ENCODE measurements at places on chromosomes 5 and 9.

DNA sequence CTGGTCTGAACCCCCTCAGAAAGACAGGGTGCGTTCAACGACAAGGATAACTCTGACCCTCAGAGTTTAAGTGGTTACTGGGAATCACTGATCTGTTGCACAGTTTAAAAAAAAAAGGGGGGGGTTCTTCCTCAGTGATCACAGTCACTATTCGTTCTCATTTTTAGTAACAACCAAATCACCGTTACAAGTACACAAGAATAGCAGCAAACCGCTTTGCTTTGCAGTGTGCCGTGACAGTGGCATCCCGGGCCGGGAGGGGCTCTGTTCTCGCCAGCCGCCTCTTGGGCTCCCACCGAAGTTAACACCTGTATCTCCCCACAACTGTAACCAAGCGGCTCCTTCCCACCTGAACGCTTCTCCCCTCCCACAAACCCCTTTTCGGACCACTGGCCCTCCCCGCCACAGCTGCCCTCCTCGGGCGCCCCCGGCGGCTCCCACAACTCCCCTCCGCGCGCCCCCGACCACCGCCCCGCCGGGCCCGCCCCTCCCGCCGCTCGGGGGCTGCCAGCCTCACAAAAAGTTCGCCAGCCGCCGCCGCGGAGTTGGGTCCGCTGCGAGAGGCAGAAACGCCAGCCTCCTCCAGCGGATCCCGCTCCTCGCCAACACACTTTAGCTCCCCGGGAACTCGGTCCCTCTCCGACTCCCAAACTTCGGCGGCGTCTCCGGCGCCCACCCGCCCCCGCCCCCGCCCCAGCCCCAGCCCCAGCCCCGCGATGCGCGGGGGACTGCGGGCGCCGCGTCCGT, 1.2 kb downstream of the SSBP2 start:
- DNase-seq: no peak

GRCh38 chr5:79499640-79500273, 14.2 kb downstream of the HOMER1 start:
- no peak for DNase-seq

- no peak for DNase-seq
Observed at GRCh38 chr9:110890416-110890815, 147.9 kb downstream of the LPAR1 start.

GRCh38 chr9:118674942-118675341, 694.3 kb downstream of the BRINP1 start:
- no peak for DNase-seq

- DNase-seq: no peak
Observed at GRCh38 chr5:2863675-2864433, 112.4 kb upstream of the IRX2 start.

- no peak for DNase-seq
Observed at GRCh38 chr5:172918421-172919371, 40.5 kb upstream of the RPL26L1 start.

DNA sequence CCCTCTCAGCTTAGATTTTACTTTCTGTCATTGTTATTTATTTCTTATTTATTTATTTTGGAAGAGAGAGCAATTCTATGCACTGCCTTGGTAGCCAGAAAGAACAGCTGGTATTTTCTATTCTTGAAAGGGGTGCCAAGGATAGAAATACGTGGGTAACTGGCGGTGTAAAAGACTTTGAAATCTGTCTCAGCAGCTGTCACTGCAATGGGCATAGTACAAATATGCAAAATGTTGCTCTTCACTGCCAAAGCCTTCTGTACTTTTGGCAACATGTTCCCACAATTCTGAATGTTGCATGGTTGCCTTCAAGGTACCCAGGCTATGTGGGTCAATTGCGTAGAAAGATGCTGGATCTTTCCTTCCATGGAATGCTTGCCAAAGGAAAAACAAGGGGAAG, 230.2 kb upstream of the EDIL3 start:
- DNase-seq: no peak

GRCh38 chr5:35146406-35146805, 83.9 kb downstream of the PRLR start:
- no peak for DNase-seq

DNA sequence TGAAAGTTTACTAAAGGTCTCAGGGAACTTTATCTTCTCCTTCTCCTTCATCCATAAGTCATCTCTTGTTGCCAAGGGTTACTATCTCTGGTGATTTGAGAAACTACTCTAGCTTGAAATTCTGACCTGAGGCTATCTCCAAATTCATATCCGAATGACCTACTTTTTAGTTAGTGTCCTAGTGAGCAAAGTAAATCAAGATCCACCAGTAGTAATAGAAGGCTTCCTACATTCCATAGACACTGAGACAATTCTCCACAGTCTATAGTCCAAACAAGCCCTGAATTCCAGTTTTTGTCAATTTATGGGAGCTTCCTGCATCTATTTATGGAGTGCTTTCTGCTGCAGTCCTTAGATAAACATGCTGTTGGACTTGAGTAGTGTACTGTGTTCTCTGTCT, 5.0 kb downstream of the IL7R start:
- DNase-seq: no peak

DNA sequence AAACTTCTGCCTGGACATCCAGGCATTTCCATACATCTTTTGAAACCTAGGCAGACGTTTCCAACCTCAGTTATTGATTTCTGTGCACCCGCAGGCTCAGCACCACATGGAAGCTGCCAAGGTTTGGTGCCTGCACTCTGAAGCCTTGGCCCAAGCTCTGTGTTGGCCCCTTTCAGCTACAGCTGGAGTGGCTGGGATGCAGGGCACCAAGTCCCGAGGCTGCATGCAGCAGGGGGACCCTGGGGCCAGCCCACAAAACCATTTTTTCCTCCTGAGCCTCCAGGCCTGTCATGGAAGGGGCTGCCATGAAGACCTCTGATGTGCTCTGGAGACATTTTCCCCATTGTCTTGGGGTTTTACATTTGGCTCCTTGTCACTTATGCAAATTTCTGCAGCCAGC, 49.9 kb downstream of the NFX1 start:
- DNase-seq: no peak

DNA sequence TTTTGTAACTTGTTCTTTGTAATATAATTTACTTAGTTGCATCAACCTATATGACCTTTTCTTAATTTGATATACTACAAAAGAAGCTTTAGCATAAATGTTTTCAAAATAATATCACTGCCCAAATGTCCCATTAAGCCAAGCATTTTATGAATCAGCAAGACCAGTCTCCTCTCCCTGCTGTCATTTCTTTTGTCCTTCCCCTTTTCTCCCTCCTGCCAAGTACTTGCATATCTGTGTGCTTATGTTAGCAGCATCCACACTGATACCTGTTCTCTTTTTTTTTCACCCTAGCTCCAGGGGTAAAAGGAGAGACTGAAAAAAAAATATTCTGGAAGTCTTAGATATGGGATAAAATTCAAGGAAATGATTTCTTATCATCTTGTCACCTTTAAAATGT, 69.7 kb downstream of the ZSWIM6 start:
- DNase-seq: no peak

GRCh38 chr9:84315278-84315877, 25.2 kb downstream of the SLC28A3 start:
- peak; percentile 6 for DNase-seq

DNA sequence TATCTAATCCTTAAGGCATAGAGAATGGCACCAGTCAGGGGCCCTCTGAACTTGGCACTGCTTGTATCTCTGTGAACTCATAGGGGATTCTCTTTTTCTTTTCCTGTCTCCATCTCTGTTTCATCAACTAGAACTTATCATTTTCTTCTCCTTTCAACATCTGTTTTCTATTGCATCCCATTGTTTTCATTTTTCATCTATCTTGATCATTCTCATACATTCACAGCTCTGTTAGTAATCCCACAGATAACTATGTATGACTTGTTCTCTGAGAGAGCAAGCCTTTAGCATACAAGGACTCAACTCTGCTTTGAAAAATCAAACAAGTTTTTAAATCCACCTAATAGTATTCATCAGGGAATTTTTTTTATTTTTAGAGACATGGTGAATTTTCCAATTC, 264.3 kb downstream of the ARRDC3 start:
- DNase-seq: no peak

DNA sequence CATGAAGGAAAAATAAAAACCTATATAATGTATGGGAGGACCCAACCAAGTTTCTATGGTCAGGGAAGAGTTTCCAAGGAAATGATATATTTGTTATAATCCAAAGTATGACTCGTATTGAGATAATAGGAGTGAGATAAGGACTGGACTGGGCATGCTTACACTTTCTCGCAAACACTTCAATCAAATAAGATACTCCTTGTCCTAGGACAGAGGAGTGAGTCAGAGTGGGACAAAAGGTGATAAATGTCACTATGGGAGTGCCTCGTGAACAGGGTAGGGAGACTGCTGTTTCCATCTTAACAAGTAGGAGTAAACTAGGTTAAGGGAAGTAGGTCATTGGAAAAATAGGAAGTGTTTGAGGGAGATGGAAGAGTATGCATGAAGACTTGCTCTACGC, 47.2 kb downstream of the MACIR start:
- no peak for DNase-seq

GRCh38 chr5:77322406-77322805, 111.9 kb downstream of the PDE8B start:
- no peak for DNase-seq

GRCh38 chr5:81789033-81789432, 38.1 kb upstream of the SSBP2 start:
- DNase-seq: no peak

DNA sequence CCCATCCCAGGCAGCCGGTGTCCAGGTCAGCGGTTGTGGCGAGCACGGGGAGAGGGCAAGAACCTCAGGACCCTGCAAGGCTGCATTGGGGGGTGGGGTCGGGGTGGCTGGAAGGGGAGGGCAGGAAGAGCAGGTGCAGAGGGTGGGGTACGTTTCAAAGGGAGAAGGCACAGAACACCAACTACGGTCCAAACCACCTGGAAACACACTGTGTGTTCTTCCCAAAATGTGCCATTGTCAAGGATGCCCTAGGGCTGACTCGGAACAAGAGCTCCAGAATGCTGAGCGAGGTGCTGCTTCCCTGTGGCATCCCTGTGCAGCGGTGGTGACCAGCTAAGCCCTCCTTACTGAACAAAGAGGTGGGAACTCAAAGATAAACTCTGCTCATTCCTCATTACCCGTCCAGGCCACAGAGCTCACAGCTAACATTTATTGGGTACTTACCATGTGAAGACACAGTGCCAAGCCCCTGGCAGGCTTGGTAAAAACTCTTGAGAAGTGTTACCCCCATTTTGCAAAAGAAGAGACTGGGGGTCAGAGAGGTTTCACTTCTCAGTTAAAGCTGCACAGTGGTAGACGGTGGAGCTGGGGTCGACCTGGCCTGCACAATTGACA, 153.8 kb downstream of the COL23A1 start:
- no peak for DNase-seq

DNA sequence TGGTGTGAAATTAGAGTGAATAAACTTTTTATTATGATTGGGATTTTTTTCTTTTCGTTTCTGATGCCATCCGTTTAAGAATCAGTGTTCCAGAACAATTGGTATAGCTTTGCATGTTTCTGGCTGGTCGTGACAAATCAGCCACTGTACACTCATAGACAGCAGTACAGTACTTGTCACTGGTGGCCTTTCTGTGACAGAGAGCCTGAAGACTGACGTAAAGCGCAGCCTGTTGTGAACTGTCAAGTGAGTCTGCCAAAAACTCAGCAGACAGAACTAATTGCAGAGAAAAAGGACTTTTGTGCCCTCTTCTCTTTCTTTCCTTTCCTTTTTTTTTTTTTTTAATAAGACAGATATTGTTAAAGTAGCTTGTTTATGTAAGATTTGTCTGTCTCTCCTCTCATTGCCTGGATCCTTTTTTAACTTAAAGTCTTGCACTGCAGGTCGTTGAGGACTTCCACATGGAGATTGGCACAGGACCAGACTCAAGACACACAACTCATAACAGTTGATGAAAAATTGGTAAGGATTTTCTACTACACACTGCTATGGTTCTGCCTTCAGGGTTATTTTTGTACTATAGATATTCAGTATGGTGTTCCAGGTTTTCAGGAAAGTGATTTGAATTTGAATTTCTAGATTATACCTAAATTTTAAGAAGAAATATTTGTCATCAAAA, 42.7 kb downstream of the NDUFS4 start:
- peak; percentile 1 for DNase-seq

GRCh38 chr9:83239747-83240146, 176.8 kb upstream of the RASEF start:
- no peak for DNase-seq

- no peak for DNase-seq
Observed at GRCh38 chr5:126471875-126472537, 48.8 kb downstream of the GRAMD2B start.

- DNase-seq: no peak
Observed at GRCh38 chr5:128143911-128144310, 60.3 kb downstream of the SLC12A2 start.

GRCh38 chr5:72210888-72211678, 103.8 kb downstream of the MAP1B start:
- no peak for DNase-seq

DNA sequence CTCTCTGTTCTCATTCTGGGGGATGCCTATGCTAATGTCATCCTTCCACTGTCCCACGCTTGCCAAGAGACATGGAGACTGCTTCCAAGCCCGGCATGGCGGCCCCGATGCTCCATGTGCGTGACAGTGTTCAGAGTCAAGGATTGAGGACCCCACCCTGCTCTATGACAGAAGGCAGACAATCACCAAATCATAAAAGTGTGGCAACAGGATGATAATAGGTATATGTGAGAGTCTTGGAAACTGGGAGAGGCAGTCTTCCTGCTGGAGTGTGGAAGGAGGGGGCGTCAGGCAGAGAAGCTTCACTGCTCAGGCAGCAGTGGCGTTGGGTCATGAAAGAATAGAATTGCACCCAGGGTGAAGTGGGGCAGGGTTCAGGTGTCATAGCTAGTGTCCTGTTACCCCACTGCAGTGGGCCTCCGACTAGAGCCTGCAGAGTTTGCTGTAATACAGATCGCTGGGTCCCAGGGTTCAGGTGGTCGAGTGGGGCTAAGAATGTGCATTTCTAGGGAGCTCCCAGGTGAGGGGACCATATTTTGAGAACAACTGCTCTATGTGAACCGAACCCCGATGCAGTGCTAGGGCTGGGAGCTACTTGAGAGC, 12.5 kb upstream of the GADD45G start:
- DNase-seq: no peak

- no peak for DNase-seq
Observed at GRCh38 chr5:119631660-119632059, 2.3 kb downstream of the FAM170A start.

DNA sequence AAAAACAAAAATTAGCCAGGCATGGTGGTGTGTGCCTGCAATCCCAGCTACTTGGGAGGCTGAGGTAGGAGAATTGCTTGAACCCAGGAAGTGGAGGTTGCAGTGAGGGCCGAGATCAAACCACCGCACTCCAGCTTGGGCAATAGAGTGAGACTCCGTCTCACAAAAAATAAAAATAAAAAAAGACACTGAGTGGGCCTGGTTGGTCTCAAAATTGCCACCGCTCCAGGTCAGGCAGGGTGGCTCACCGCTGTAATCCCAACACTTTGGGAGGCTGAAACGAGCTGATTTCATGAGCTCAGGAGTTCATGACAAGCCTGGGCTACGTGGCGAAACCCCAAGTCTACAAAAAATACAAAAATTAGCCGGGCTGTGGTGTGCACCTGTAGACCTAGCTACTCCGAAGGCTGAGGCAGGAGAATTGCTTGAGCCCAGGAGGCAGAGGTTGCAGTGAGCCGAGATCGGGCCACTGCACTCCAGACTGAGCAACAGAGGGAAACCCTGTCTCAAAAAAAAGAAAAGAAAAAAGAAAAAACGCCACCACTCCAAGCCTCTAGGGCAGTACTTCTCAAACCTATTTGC, 1.8 kb downstream of the STK10 start:
- DNase-seq: no peak

GRCh38 chr5:16854351-16854750, 81.7 kb downstream of the MYO10 start:
- DNase-seq: no peak
